Hair follicular keratinocyte (primary cell): ENCODE measurements at places on chromosomes 5 and 9. TPM values are rescaled to one million over a fixed set of nuclear protein-coding genes. Genes with fewer than 3 reads are reported as not detected.

CATSPER3 gene
- total RNA-seq: not detected in 2 replicates

PIP5K1B gene
- not detected in 2 replicates for total RNA-seq

ARL14EPL gene
- not detected in 2 replicates for total RNA-seq

EIF4E1B gene
- total RNA-seq: not detected in 2 replicates

SEMA6A gene
- total RNA-seq: 0.11 and 0.39 TPM in 2 replicates

NME5 gene
- not detected in 2 replicates for total RNA-seq

POC5 gene
- 12.9 and 19.0 TPM in 2 replicates for total RNA-seq

EPB41L4A gene
- total RNA-seq: 1.3 and 6.8 TPM in 2 replicates

ZNF300 gene
- total RNA-seq: 5.3 and 6.0 TPM in 2 replicates

STK32A gene
- under 0.01 TPM in 1 of 2 replicates, not detected in the other for total RNA-seq

LCN9 gene
- not detected in 2 replicates for total RNA-seq

HAND1 gene
- total RNA-seq: not detected in 2 replicates

UBE2QL1 gene
- not detected in 2 replicates for total RNA-seq

TEK gene
- total RNA-seq: 0.23 and 0.27 TPM in 2 replicates

MEGF10 gene
- total RNA-seq: 0.08 TPM in 1 of 2 replicates, not detected in the other

TRAF1 gene
- total RNA-seq: 0.38 and 1.4 TPM in 2 replicates

ARHGEF28 gene
- 29.5 and 39.7 TPM in 2 replicates for total RNA-seq

ST8SIA4 gene
- 0.08 and 0.76 TPM in 2 replicates for total RNA-seq

ARPC5L gene
- 40.7 and 59.1 TPM in 2 replicates for total RNA-seq

ATP6V0E1 gene
- 70.3 and 88.3 TPM in 2 replicates for total RNA-seq
